ENCODE measurements at places on chromosomes 1 and 21.
A peak's percentile ranks its signal among the peaks of the same experiment; 100 is the strongest.

DNA sequence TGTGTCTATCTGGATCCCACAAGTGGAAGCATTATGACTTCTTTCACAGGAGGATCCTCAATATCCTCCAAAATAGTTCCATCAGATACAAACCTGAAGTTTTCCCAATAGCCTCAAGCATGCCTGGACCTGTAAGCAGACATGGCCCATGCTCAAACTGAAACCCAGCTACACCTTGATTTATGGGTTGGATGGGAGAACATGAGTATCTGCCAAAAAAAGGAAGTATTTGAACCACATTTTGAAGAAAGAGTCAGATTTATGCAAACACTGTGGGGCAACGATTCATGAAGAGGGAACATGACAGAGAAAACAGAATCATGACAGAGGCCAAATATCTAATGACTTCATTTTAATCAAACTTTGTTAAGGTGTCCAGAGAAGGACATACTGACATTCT lies 351.0 kb upstream of the NFIA start:
- H3K36me3 ChIP-seq, result no peaks in the 10 kb centered on the region
- H3K4me1 ChIP-seq, result no peaks in the 10 kb centered on the region
- no peaks in the 10 kb centered on the region for H3K27me3 ChIP-seq
- no peak overlapping the region for H3K27ac ChIP-seq
- H3K4me3 ChIP-seq, result no peak overlapping the region

DNA sequence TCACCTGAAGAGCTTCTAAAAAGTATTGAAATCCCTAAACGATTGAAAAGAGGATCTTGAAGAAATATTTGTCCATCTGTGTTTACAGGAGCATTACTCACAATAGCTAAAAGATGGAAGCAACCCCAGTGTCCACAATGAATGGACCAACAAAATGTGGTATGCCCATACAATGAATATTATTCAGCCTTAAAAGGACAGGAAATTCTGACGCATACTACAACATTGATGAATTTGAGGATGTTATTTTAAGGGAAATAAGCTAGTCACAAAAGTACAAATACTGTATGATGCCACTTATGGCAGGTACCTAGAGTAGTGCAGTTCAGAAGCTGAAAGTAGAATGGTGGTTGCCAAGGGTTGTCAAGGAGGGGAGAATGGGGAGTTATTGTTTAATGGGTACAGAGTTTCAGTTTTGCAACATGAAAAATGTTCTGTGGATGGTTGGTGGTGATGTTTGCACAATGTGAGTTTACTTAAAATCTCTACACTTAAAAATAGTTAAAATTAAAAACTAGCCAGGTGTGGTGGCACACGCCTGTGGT lies 37.1 kb upstream of the GADD45A start:
- no peak overlapping the region for H3K4me3 ChIP-seq
- no peak for DNase-seq
- no peak overlapping the region for H3K27ac ChIP-seq
- no peaks in the 10 kb centered on the region for H3K36me3 ChIP-seq

DNA sequence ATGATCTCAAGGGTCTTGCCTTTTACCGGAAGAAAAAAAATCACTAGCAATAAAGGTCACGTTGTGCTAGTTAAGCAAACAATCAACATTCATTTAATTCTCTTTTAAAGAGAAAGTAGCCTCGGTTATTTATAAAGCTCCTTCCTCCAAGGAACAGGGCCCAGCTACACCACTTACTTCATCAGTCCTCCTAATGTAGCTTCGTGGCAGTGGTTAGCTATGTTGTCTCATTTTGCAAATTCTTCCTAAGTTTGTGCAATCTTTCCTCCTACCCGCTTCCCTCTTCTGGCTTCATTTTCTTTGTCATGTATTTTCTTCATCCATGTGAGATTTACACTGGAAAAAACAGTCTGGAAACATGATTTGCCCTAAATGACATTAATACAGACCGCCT lies 554.2 kb downstream of the NUF2 start:
- H3K27me3 ChIP-seq, result no peaks in the 10 kb centered on the region
- H3K27ac ChIP-seq, result no peak overlapping the region
- no peaks in the 10 kb centered on the region for H3K4me1 ChIP-seq
- H3K36me3 ChIP-seq, result no peaks in the 10 kb centered on the region
- no peak overlapping the region for H3K4me3 ChIP-seq

DNA sequence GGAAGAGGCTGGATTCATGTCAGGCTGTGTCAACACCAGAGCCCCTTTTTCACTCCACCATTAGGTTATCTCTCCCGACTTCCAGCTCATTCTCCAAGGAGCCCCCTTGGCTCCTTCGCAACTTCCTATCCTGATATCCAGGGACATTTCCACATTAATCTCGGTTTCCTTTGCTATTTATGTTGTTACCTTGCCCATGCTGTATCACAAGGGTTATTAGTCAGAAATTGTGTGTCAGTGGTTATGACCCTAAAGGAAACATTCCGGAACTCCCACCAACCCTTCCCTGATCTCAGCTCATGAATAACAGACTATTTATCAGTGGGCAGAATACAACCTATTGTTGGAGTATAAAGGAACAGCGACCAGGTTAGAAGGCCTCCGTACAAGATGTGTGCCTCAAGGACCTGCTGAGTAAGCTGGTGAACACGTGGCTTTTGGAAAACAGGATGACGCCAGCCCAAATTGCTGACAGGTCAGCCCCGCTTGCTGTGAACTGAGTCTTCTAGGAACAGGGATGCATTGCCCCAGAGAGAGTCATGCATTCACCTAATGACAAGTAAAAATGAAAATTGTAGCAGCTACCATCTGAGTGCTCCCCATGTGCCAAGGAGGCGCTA lies 121.5 kb downstream of the PLPP3 start:
- H3K4me1 ChIP-seq, result no peaks in the 10 kb centered on the region
- no peak for DNase-seq
- H3K4me3 ChIP-seq, result no peak overlapping the region
- no peaks in the 10 kb centered on the region for H3K27me3 ChIP-seq

- peaks cover 5% of the 10 kb centered on the region for H3K27me3 ChIP-seq
- no peaks in the 10 kb centered on the region for H3K36me3 ChIP-seq
- no peak for DNase-seq
- no peak overlapping the region for H3K4me3 ChIP-seq
- H3K4me1 ChIP-seq, result no peaks in the 10 kb centered on the region
Observed at GRCh38 chr1:206979379-206980043, 9.3 kb upstream of the FCAMR start.

DNA sequence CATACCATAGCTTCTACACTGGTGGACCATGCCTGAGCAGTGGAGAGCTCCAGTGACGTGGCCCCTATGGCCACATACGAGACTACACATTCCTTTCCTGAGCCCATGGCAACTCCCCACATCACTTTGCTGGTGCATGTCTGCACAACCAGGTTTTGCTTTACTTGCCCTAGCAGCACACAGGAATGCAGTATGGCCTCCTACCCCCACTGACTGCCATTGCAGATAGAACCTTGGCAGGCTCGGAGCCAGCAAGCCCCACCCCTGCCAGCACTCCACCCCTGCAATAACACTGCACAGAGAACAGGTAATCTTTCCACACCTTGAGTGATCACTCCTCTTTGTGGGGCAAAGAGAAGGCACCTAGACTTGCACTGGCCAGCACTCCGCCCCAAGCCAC lies 531.9 kb upstream of the CAMK1G start:
- no peak for DNase-seq
- no peak overlapping the region for H3K4me3 ChIP-seq

DNA sequence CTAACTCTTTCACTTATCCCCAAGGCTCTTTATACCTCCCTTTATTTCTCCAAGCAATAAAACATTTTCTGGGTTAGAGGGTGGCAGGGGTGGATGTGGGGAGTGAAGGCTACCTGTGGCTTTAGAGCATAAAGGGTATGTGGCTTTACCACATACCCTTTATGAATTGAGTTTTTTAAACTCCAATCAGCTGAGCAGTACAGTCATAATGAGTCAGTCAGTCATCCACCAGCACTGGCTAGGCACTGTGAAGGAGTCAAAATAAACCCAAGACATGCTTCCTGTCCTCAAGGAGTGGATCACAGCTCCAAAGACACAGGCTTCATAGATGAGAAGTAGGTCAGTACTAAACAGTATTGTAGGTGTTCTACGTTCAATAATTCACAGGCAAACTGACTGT lies 2.6 kb upstream of the TDRD10 start:
- no peaks in the 10 kb centered on the region for H3K36me3 ChIP-seq
- no peak overlapping the region for H3K27ac ChIP-seq
- no peak for DNase-seq
- H3K4me1 ChIP-seq, result peaks cover 26% of the 10 kb centered on the region
- H3K4me3 ChIP-seq, result no peak overlapping the region

GRCh38 chr21:41370840-41371684 lies 9.2 kb downstream of the MX2 start:
- no peak overlapping the region for H3K4me3 ChIP-seq
- H3K36me3 ChIP-seq, result peaks cover 50% of the 10 kb centered on the region
- H3K27ac ChIP-seq, result no peak overlapping the region
- no peak for DNase-seq
- no peaks in the 10 kb centered on the region for H3K27me3 ChIP-seq

DNA sequence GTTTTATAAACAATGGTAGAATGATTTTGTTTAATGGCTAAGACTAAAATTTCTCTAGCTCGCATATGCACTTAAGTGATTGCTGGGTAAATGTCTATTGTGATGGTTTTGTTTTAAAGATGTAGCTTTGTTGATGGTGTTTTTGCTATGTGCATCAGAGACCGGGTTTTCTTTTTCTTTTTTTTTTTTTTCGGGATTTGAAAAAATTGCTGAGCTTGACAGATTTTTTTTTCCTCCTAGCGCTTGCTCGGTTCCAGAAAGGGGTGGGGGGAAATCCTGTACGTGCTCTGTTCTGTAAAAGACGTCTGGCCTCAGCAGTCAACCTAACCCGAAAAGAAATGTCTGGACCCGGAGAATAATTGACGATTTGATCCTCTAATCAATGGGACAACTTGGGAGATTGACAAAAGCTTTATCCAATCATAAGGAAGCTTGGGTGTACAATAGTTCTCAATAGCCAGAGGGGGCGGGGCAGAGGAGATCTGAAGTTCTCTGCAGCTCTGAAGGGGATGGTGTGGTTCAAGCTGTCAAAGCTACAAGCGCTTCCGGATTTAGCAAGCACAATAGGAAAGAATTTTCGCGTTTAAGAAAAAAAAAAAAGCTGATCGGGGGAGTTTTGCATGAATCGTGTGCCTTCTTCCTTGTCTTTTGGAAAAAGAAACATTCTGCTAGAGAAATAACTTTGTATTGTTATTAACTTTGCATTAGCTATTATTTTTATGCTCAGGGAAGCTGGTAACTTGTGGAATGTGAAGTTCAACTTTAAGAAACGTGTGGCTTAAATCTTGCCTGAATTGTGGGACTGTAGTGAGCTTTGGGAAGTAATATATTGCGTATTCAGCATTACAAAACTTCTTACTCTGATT lies 4.5 kb upstream of the NFIA start:
- H3K27me3 ChIP-seq, result no peaks in the 10 kb centered on the region
- peak; percentile 85 for DNase-seq
- H3K36me3 ChIP-seq, result no peaks in the 10 kb centered on the region

DNA sequence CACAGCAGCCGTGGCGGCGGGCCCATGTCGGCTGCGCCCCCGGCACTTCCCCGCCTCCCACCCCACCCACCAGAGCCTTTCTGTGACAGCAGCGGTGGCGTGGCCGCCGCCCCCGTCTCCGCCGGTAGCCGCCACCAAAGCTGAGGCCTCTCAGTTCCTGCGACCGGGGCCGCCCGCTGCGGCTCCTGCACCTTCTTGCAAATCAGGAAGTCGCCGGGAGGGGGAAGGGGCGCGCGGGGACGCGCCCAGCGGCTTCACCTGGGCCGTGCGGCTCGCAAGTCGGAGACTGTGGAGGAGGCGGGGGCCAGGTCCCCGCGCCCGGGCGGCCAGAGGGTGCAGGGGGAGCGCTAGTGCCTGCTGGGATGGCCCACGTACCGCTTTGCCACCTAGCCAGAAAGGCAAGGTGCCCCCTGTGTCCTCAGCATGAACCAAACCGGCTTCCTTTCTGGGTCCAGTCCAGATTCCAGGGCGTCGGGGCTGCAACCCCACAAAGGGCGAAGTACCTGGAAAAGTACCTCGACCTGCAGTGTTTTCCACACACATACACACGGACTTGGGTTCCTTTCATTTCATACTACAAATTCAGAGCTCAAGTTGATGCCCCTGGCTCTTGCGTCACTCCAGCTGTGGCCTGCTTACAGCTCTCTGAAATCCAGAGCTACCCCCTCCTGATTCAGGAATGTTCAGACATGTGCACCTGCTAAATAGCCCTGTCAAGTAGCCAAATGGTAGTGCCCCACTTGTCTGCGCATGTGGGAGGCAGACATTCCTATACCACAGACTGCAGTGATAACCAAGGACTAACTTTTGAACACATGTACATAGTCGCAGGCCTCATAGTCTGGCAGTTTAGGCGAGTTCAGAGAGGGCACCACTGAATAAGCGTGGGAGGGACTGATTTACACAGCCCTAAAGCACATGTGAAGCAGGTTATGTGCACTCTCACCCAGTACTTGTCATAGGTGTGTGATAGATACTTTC lies at the start of gene DENND1B:
Gene DENND1B (minus strand): TSS at position 199 of the 981 bp plus-strand sequence. CDS start 325 bp downstream, outside the sequence.
- H3K4me3 ChIP-seq, result peak within 1 kb of the TSS; percentile 69
- H3K27ac ChIP-seq, result peak within 1 kb of the TSS; percentile 82
- H3K36me3 ChIP-seq, result peaks cover 5% of the 10 kb centered on the region
- peak; percentile 80 for DNase-seq

DNA sequence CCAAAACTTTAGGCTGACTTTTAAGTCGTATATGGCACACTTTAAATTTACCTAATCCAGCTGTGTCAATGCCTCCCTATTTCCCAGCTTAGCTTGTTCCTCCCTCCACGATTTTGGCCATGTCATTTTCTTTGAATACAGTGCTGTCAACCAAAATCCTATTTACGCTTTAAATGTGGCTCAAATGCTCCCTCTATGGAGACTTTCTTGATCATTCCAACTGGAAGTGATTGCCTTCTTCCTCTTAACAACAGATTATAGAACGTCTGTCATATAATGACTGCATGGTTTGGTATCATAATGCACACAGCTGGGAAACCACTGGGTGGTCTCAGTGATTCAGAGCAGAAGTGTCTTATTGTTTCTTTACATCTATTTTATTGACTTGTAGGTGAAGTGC lies 18.9 kb upstream of the BATF3 start:
- H3K27ac ChIP-seq, result no peak overlapping the region
- peaks cover 5% of the 10 kb centered on the region for H3K4me1 ChIP-seq
- no peaks in the 10 kb centered on the region for H3K27me3 ChIP-seq
- DNase-seq, result no peak
- no peak overlapping the region for H3K4me3 ChIP-seq

DNA sequence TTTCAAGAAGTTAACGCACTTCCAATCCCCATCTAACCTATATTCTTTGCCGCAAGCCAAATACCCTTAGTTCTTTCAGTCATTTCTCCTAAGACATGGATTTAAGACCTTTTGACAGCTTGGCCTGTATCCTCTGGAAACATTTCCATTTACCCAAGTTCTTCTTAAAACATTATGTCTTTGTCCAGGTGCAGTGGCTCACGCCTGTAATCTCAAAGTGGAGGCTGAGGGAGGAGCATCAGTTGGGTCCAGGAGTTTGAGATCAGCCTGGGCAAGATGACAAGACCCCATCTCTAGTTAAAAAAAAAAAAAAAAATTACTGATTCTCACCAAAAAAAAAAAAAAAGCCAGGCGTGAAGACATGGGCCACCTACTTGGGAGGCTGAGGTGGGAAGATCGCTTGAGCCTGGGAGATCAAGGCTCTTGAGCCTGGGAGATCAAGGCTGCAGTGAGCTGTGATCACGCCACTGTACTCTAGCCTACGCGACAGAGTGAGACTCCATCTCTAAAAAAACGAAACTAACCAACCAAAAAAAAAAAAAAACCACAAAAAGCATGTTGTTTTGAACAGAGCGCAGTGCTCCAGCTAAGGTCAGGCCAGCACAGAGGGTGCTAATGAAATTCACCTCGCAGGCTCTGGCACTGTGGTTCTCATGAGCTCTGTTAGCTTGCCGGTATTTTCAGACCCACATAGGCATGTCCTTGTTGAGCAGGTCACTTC lies 36.0 kb downstream of the NUAK2 start:
- H3K4me1 ChIP-seq, result peaks cover 88% of the 10 kb centered on the region
- peak overlapping the region; percentile 65 for H3K27ac ChIP-seq
- H3K4me3 ChIP-seq, result peak overlapping the region; percentile 50
- DNase-seq, result peak; percentile 61
- H3K36me3 ChIP-seq, result no peaks in the 10 kb centered on the region
